ENCODE measurements at places on chromosomes 2 and 18.
A peak's percentile ranks its signal among the peaks of the same experiment; 100 is the strongest.

DNA sequence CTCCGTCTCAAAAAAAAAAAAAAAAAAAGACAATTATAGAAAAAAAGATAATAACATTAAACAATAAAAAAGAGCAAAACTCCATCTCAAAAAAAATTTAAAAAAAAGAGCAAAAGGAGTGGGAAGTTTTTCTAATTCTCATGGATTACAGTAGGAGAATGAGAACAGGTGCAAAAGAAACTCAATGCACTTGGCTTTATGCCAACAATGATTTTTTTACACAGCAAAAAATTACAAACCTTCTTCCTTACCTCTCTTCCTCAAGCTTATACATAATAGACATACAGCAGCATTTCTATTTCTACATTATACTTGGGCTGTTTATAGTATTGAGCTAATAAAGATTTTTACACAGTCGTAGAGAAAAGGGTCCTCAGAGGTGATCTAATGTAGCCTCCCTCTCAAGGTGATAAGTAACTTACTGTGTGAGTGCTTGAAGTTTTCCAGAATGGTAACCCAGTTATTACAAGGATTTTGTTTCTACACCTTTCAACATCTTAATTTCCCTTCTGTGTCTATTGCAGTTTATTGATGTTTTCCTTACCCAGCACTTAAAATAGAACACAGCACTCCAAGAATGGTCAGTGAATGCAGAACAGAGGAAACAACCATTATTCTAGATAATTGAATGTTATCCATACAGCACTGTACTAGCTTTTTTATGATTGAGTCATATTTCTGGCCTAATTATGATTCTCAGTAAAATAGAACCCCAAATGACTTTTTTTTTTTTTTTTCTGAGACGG is 34.9 kb upstream of the RNF138 start:
- no peak for DNase-seq

- no peak for DNase-seq
These were observed 107.1 kb downstream of the PLB1 start for GRCh38 chr2:28602751-28603639.

- DNase-seq = no peak
These were observed 70.2 kb upstream of the MEIS1 start for GRCh38 chr2:66364495-66365333.

DNA sequence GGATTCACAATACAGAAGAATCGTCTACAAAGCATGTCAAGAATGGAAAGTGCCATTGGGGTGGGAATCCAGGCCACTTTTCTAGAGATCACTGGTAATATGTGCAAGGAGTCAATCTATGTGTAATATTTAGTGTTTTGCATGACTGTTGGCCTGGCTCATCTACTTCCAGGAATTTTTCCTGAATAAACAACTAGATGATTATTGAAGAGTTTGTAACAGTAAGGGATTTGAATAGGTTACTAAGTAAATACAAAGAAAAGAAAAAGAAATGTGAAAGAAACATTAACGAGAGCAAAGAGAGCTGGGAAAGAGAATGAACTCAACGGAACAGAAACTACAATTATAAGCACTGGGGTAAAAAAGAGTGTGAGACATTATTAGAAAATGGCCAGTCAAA is 406.0 kb downstream of the TGIF1 start:
- DNase-seq = no peak

- DNase-seq = no peak
These were observed 100.1 kb downstream of the PLCL1 start for GRCh38 chr2:197904446-197904845.

GRCh38 chr2:71932037-71932779 is 215.5 kb downstream of the CYP26B1 start:
- DNase-seq = peak; percentile 5

DNA sequence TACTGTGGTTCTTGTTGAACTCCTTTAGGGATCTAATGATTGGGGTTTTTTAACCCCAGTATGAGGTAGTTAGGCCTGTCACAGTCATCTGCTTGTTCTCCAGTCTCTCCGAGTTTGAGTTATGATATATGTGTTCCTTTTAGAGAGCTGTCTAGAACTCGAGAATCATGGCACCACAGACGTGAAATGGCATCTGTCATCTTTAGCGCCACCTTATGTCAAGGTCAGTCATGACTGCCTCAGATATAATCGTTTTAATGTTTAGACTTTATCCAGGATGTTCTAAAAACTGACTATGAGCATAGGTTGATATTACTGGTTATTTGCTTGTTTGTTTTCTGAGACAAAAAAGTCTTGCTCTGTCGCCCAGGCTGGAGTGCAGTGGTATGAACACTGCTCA is 112.2 kb downstream of the CEP192 start:
- DNase-seq = no peak

DNA sequence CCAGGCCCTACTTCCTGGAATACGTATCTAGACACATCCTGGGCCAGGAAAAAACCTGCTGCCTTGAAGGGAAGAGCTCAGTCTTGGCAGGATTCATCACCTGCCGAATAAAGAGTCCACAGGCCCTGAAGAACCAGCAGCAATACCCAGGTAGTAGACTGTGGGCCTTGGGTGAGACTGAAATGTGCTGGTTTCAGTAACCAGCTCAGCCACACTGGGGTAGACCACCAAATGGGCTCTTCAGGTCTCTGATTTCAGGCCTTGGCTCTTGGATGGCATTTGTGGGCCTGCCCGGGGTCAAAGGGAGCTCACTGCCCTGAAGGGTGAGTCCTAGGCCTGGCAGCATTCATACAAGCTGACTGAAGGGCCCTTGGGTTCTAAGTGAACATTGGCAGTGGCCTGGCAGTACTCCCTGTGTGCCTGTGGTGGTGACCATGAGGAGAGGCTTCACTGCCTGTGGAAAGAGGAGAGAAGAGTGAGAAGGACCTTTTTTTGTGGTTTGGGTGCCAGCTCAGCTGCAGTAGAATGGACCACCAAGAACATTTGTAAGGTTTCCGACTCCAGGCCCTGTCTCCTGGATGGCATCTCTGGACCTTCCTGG is 175.1 kb downstream of the ANKRD30B start:
- no peak for DNase-seq

- peak; percentile 36 for DNase-seq
These were observed 40.4 kb upstream of the ANKRD62 start for GRCh38 chr18:12053289-12053688.

DNA sequence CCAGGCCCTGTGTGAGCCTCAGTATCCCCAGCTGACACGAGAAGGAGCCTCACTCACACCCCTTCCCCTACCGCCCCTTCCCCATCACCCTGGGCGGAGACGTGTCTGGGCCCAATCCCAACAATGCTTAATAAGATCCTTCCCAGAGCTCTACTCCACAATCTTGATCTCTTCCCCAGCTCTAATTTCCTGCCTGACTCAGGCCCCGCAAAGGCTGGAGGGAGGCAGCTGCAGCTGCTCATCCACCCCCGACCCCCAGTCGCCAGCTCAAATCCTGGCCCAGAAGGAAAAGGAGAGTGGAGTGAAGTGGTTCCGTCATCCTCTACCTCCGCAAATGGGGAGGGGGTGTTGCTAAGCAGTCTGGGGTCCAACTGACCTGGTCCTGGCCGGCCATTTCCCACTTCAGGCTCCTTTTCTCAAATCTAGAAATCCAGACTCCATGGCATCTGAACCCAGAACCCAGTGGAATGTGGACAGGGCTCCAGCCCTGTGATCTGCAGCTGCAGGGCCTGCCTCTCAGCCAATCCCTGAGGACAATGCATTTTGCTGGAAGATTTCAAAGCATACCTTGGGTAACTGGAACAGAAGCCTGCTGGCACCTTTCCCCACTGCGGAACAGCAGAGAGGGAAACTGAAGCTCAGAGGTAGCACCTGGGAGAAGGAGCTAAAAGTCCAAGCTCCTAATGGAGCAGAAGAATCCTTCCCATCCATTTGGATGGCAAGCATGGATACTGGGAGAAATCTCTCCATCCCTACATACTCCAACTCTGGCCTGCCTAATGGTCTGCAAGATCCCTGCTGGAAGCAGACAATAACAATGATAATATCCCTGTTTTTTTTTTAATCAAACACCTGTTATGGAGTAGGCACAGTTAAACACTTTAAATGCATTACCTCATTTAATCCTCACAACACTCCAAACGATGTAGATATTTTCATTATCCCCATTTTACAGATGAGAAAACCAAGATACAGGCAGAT is 5.6 kb upstream of the TNS1 start:
- no peak for DNase-seq

DNA sequence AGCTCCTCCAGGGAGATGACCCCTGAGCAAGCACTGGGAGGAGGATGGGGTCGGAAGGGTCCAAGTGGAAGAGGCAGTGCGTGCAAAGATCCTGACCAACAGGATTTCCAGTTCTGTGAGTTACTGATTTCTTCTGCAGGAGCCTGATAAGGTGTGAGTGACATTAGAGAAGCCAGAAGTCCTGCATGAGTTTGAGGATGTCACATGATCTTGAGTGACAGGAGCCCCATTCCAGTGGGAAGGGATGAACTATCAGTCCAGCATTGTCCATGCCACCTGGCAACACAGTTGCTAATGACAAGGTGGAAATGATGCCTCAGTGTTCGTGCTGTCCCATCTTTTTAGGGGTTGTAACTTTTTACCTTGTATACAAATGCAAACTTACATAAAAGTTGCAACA is 285.1 kb upstream of the HDAC4 start:
- DNase-seq = no peak

DNA sequence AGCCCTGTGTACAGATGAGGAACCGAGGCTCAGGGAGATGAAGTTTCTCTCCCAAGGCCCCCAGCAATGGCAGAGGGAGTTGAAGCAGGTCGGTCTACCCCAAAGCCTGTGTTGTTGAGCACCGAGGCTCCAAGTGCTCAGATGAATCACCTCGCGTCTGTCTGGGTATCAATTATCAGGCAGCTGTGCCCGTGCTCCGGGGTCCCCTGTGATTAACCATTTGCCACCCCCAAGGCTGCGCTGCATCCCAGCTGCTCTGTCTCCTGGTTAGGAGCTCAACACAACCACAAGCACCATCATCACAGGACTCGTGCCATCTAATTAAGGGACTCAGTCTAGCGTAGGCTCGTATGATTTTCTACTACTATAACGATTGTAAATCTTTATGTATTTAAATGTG is 27.1 kb downstream of the LIPG start:
- DNase-seq = no peak

DNA sequence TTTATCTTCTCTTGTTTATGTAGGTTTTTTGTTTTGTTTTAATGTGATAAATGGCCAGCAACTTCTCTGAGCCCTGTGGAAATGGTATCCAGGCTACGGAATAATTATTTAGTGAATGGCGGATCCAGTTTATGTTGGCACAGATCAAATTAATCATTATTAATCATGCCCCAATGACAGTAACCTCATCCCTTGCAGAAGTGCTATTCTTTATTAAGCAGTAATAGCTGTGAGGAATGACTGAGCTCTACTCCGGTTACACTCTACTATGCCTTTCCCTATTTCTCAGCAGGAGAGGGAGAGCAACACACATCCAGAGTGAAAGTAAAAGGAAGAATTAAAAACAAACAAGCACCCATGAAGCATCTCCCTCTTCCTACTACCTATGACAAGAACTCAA is 84.8 kb downstream of the SETBP1 start:
- DNase-seq = no peak

DNA sequence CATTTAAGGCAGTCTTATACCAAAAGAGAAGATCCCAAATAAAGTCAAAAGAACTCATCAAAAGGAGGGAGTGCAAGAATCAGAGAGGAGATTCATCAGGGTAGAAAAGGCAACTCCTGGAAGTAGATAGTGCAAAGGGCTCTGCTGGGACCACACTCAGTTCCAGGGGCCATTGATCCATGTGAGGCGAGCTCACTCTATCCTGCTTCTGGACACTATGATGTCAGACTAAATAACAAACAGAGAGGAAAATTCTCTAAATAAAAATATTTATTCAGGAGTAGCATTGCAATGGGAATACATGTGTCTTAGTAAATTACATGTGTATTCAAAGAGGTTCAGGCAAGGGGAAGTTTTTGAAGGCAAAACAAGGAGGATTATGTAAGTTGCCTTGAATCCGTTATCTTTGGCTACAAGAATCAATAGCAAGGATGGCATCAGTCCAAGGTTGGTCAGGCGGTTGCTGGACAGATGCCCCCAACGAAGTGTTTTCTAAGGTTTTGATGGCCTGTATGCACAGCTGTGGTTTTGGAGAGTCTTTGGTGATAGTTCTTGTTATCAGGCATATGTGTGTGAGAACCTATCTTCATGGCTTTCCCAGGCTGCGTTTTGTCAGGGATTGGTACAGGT is 13.2 kb upstream of the SERPINB12 start:
- no peak for DNase-seq

GRCh38 chr2:11692966-11693521 is 23.0 kb upstream of the NTSR2 start:
- DNase-seq = peak; percentile 75

DNA sequence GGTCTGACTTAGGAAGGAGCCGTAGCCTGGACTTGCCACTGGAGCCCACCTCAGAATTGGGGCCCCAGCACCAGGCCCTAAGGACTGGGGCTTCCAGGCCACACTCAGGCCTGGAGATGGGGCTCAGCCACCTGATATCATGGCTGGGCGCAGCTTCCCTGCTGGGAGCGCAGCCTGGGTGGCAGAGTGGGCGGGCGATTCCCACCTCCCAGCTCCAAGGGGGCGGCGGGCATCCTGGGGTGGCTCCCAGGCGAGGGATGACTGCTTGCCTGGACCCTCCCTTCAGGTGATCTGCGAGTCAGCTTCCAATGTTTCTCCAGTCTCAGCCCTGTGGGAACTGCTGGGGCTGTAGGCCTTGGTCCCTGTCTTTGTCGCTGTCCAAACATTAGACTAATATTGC is 20.1 kb downstream of the GPR35 start:
- DNase-seq = no peak

GRCh38 chr18:10797896-10798295 is 272.1 kb downstream of the NAPG start:
- no peak for DNase-seq

DNA sequence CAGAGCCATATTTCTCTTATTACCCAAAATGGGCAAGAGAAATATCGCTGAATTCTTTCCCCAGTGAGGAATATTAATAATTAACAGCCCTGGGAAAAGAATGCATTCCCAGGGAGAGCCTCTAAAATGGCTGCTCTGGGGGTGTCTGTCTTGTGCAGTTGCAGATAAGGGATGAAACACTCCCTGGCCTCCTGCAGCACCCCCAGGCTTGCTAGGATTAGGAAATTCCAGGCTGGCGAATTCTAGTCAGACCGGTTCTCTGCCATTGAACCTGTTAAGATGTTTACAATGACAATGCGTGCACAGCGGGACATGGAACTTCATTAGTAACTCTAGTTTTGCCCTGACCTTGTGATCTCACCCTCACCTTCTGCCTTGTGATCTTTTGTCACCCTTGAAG is 24.5 kb downstream of the MRPL30 start:
- DNase-seq = no peak

- DNase-seq = peak; percentile 28
These were observed 279.1 kb downstream of the ZEB2 start for GRCh38 chr2:144240656-144241339.

- DNase-seq = no peak
These were observed 62.5 kb downstream of the DAW1 start for GRCh38 chr2:227933884-227934283.
